NK-92 treated with Interleukin-12 subunit alpha and Interleukin-12 subunit beta, amount 100 ng/mL, for 24 hours (cell line): ENCODE measurements at places on chromosomes 2 and 18.

- no peak for DNase-seq
These were observed 522.0 kb downstream of the SPAG16 start for GRCh38 chr2:213806125-213806726.

DNA sequence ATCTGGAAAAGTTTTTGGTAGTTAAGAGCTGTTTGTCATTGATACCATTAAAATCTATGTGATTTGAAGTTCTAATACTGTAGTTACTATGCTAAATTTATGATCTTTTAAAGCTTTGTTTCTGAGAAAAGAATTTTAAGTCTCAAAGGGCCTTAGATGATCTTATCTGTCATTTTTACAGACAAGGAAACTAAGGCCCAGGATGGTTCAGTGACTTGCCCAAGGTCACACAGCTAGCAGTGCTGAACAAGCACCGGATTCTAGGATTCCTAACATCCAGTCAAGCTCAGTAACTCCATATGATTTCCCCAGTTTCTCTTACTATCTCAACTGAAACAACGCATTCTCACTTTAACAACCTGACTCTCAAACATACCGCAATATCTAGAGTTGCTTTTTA lies 37.7 kb downstream of the PELI1 start:
- no peak for DNase-seq

GRCh38 chr18:35389095-35389618 lies 12.0 kb upstream of the ZNF396 start:
- no peak for DNase-seq

- no peak for DNase-seq
These were observed 2.3 kb downstream of the MYO1B start for GRCh38 chr2:191247381-191248057.

DNA sequence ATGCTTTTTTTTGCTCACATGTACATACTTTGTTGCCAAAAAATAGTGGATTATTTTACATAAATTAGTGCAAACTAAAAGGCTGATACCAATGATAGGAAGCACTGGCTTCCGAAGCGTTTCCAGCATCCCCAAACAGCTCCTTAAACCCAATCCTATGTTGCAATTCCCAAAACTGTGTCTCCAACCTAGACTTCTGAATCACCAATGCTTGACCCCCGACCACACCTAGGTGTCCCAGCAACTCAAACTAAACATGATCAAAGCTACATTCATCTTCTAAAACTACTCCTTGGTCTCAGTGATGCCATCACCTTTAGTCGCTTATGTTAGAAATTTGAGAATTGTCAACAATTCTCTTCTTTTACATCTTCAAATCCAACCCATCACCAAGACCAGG lies 13.4 kb downstream of the ATP8B1 start:
- DNase-seq, result no peak

- DNase-seq, result no peak
These were observed 351.3 kb downstream of the NRXN1 start for GRCh38 chr2:50680646-50681045.

DNA sequence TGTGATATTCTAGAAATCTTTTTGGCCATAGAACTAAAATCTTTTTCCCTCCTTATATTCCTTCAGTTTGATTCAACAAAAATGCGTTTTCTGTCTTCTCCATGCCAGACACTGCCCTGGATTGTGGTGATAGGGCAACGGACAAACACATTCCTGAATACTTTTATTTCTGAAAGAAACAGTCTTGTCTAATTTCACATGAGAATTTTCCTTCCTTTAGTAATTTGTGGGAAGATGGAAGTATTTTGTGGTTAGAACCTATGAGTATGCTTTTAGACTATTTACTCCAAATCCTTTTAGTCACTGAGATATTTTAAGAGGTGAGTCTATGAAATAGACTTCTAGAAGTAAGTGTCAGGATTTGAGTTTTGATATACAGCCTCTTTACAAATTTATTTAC lies 49.6 kb downstream of the COL5A2 start:
- DNase-seq, result no peak

DNA sequence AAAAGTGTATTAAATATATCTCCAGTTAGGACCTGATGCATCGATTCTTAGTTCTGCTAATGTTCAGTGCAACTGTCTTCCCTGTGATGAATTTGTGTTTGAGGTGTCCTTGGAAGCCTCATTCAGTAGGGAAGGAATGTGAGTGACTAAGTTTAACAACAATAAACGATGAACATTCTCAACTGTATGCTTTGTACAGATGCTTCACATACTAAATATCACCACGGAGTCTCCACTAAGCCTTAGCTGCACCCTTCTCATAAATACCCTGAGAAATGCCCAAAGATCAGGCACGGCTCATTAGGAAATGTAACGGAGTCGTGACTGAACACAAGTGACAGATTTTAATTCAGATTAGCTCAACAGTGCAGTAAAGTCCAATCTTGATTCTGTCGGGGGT lies 24.4 kb upstream of the AGFG1 start:
- DNase-seq, result no peak

DNA sequence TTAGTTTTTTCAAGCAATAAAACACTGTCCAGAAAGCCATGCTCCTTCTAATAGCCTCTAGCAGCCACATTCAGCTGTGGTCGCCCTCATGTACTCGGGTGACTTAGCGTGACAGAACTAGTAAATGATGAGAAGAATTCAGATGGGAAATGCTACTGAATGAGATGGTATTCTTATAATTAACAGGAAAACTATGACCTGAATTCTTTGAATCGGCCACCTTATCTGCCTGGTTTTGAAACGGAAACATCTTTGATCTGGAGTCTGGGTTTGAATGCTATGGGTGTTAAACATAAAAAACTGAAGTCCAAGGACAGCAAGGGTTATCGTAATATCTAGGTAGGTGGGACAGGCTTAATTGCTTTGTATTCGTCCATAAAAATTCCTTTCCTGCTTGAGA lies 138.8 kb upstream of the DNMT3A start:
- no peak for DNase-seq

DNA sequence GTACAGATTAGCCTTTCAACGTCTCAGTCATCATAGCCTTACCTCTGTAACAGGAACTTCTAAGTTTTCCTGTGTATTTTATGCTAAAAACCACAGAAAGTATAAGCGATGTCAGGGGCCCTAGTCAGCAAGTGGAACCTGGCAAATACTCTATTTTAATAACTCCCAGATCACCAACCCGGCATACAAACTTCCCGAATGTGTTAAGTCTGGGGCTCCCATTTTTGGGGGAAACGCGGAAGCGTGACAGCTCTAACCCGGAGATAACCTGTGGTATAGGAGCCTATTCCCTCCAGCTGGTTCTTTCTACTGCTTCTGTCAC lies 574 bp downstream of the NIFK start:
- DNase-seq, result no peak
